Sigmoid colon (tissue), 7 donors: ENCODE measurements at places on chromosomes 11 and 22. TPM values are rescaled to one million over a fixed set of nuclear protein-coding genes. Genes with fewer than 3 reads are reported as not detected.

- DNase-seq: no peak
- H3K27me3 ChIP-seq: no peaks in the 10 kb centered on the region
- H3K27ac ChIP-seq: no peak overlapping the region
- H3K36me3 ChIP-seq: no peaks in the 10 kb centered on the region
- no peak overlapping the region for H3K4me3 ChIP-seq
- no peaks in the 10 kb centered on the region for H3K4me1 ChIP-seq
Observed at GRCh38 chr22:27349456-27349855, 452.1 kb downstream of the MN1 start.

DNA sequence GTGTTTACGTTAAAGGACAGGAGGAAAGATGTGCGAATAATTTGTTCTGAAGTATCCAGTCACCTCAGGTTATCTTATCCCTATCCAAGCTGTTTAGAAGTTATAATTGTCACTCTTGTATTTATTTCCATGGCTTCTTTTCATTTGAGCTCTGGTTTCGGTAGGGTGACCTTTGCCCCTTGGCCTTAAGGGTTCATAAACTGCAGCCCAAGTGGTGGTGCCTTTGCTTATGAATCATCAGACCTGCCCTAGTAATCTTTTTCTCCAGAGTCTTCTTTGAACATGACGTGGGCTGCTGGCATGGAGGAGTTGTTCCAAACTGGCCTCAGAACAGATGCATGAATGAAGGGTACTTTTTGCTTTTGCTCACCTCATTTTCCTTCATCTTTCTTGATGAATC, 6.5 kb upstream of the CRYBB3 start:
- H3K27ac ChIP-seq: no peak overlapping the region
- H3K36me3 ChIP-seq: peaks cover 4% of the 10 kb centered on the region
- DNase-seq: no peak
- H3K27me3 ChIP-seq: no peaks in the 10 kb centered on the region
- no peak overlapping the region for H3K4me3 ChIP-seq

DNA sequence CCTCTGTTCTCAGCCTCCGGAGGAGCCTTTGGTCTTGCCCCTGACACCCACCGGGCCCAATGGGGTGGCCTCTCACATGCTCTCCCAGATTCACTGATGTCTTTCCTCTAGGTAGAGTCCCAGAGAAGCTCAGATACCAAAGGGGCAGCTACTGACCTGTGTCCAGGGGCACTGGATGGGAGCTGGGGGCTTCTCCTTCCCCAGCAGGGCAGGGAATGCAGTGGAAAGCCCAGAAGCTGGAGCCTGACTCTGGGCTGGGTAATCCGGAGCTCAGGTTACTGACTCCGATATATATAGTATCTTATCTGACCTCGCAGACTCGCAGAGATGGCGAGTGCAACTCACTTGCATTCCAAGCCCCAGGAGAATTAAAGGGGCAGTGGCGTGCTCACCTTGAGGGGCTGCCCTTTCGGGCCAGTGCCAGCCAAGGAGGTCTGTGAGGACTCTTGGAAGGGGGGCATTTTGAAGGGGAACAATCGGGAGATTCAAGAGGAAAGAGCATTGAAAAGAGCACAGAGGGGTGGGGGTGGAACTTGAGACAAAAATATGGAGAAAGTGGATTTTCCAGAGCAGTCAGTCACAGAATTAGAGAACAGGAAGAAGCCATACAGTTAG, 2.5 kb downstream of the USP2 start:
- H3K4me3 ChIP-seq: no peak overlapping the region
- no peak overlapping the region for H3K27ac ChIP-seq
- no peak for DNase-seq
- H3K27me3 ChIP-seq: no peaks in the 10 kb centered on the region

The GGTLC2 gene
- total RNA-seq: not detected

The H19 gene
- 73.8 TPM for total RNA-seq
